ENCODE measurements at places on chromosomes 12 and 14.
A peak's percentile ranks its signal among the peaks of the same experiment; 100 is the strongest.

DNA sequence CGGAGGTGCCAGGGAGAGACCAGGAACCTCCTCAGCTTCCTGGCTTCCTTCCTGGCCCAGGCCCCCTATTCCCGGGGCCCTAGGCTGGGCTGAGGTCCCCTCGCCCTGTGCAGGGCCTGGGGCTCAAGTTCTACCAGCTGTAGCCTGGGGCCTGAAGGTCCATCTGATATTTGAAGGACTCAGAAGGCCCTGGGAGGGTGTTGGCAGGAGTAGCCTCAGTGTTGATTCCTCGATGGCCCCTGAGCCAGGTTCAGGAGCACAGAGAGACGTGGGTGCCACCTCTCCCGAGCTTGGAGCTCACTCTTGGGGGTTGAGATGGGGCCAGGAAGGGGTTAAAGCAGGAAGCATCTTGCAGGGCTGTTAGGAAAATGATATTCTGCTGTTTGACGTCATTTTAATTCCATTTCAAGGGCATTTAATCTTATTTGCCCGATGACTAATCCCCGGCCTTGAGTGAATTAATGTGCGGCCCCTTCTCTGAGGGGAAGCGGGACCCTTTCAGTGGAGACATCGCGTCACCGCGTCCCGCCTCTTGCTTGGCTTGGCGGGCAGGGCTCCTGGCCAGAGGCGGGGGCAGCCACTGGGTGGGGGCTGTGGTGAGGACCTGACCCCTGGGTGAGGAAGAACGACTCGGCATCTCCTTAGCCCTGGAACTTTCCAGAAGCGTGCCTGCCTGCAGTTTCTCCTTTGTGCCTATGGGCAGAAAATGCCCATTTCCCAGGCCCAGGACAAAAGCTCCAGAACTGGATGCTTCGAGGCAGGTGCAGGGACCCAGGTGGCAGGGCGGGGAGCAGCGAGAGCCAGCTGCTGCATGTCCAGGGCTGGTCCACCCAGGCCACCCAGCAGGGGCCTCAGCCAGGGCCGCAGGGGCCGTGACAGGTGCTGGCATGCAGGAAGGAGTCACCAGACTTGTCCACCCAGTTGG, 158.3 kb downstream of the KIF26A start:
- no peak for DNase-seq

- DNase-seq, result no peak
Observed at GRCh38 chr14:33404054-33404453, 465.4 kb downstream of the NPAS3 start.

GRCh38 chr12:91663310-91663709, 480.7 kb upstream of the DCN start:
- DNase-seq, result no peak

DNA sequence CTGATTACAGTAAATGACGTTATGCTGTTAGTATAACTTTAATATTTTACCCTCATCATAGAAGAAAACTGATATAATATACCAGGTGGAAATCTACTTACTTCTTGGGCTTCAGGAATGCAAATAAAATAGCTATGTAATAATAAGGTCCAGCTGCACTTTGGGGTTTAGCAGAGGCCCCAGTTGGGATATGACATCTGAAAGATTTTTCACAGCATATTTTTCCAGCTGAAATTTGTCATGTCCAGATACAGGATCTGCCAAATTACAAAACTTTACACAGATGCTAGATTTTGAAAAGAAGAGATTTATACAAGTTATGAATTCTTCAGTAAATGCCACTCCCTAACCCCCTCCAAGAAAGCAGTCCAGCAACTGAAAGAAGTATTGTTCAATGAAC, 29.2 kb upstream of the DCN start:
- DNase-seq, result no peak

DNA sequence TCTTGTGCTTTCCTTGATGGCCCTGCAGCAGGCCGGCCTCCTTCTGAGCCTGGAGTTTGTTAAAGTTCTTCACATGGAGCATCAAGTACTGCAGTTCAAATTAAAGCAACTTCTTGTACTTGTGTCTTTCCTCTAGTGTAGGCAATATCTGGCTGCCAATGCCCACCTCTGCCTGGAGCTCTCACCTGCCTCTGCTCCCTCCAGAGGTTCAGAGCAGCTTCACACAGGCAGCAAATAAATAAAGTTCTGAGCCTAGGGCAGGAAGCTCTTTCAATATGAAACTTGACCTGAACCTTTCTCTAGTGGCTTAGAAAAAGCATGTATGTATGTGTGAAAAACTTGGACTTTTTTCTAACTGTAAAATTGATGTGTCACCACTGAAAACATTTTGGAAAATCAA, 65.9 kb downstream of the ITPR2 start:
- no peak for DNase-seq

GRCh38 chr12:7460375-7461259, 16.7 kb upstream of the CD163L1 start:
- peak; percentile 33 for DNase-seq

DNA sequence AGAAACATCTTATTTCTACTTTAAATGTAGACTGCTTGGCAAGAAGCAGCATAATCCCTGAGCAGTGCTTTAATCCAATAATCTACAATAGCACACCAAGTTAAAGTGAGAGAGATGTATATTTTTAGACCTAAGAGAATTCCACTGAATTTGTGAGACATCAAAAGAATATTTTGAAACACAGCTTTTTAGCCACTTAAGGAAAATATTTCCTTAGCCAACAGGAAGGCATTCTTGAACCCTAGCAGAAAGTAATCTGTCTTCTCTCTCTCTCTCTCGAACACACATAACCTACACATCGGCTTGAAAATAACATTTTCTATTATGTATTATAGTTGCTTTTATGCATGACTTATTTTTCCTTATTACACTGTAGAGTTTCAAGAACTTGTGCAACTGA, 34.0 kb downstream of the KITLG start:
- DNase-seq, result no peak

- peak; percentile 25 for DNase-seq
Observed at GRCh38 chr12:22626406-22626805, 1.4 kb downstream of the ETNK1 start.

DNA sequence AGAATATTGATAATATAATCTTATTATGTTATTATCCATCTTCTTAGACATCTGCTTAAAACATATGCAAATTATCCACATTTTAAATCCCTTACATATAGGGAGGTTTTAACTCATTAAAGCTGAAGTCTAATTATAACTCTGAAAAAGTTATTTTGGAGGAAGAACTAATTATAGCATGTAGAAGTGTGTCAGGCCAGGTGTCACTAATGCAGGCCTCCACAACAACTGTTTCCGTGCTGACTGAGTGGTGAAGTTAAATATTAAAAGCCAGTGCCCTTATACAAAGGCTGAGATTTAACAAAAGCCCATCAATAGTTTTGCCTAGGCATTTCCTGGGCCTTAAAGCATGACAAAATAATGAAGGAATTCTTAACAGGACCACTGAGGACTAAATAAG, 157.4 kb downstream of the LRRK2 start:
- no peak for DNase-seq

DNA sequence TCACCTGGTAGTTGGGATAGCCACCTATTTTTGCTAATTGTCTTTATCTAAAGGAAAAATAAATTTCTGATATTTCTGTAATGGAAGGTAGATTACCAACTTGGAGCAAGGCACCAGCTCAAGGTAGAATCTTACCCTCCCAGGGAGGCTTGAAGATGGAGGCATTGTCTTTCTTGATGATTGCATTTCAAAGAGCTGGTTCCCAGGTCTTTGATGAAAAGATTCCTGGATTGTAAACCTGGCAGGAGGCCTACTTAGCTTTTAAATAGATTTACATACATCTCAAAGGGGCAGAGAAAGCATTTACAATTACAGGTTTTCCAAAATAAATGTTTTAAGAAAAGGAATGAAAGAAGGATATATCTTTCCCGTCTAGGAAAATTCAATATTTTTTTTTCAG, 729.2 kb downstream of the LRFN5 start:
- DNase-seq, result no peak

GRCh38 chr14:54348001-54348611, 48.7 kb upstream of the CDKN3 start:
- DNase-seq, result no peak

- DNase-seq, result no peak
Observed at GRCh38 chr12:105382771-105383622, 52.5 kb downstream of the C12orf75 start.

- DNase-seq, result no peak
Observed at GRCh38 chr12:21989819-21990412, 48.7 kb upstream of the ABCC9 start.

DNA sequence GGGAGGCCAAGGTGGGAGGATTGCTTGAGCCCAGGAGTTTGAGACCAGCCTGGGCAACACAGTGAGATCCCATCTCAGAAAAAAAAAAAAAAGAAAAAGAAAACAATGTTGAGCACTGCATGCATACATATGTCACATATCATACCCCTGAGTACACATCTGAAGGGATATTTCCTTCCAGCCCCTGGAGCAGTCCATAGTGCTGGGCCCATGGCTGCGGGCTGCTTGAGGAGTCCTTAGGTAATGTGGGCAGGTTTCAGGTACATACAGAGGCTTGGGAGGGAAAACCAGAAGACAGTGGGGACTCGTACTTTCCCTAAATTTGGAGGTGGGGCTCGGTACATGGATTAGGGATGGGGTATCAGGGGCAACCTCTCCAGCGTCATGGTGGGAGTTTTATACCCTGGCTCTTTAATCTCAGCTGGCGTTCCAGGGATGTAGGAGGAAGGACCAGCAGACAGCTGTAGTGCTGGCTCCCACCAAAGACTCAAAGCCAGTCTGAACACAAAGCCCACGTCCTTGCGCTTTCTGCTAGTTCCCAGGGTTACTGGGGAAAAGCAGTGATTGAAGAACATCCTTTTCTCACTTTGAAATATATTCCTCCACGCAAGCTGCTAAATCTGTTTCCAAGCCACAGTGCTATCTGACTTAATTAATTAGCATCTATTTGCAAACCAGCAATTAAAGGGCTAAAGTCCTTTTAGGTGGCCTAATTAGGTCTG, 5.2 kb downstream of the OTUB2 start:
- no peak for DNase-seq

DNA sequence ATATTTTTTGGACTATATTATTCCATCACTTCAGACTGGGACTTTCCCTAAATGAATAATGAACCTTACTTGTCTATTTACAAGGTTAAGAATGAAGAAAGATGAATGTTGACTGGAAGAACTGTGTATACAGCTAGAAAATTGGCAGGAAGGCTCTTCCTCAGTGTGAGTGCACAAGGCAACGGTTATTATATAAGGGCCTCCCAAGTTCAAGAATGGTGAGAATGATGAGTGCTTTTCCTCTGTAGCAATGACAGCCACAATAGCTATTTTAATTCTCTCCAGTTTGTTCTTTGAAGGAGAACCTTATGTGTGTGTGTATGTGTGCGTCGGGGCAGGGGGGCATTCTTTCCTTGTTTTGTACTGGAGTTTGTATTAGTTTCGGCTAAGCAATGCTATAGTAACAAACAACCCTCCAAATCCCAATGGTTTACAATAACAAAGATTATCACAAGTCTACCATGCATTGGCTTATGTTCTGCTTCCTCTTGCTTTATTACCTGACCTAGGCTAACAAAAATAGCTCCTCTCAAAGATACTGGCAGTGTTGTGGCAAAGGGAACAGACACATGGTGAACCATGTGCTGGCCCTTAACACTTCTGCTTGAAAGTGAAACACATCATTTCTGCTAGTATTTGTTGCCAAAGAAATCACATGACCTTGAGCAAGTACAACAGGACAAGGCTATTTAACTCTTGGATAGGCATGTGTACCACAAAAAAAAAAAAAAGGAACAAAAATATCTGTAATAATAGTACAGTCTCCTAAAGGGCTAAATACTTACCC, 139.5 kb downstream of the RMST start:
- DNase-seq, result no peak

GRCh38 chr14:99029916-99030305, 242.1 kb downstream of the BCL11B start:
- no peak for DNase-seq

DNA sequence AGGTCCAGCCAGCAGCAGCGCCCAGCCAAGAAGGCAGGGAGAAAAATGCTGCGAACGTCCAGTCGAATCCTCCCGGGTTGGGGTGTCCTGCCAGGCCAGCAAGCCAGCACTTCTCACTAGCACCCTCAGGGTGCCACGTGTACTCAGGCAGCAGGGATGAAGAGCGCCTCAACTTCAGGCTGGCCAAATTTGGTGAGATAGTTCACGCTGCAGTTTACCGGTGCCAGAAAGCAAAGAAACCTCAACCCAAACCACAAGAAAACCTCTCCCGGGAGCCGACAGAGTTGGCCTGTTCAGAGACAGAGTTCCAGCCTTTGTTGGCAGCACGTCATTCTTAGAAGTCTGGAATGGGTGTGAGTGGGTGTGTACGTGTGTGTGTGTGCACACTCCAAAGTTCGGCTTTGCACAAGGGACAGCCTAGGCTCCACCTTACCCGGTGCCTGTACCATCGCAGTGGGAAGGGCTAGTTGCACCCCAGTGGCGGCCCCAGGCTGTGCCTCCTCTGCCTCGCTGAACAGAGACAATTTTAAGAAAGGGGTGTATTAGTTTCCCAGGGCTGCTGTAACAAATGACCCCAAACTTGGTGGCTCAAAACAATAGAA, 42.1 kb downstream of the ELK3 start:
- DNase-seq, result no peak

DNA sequence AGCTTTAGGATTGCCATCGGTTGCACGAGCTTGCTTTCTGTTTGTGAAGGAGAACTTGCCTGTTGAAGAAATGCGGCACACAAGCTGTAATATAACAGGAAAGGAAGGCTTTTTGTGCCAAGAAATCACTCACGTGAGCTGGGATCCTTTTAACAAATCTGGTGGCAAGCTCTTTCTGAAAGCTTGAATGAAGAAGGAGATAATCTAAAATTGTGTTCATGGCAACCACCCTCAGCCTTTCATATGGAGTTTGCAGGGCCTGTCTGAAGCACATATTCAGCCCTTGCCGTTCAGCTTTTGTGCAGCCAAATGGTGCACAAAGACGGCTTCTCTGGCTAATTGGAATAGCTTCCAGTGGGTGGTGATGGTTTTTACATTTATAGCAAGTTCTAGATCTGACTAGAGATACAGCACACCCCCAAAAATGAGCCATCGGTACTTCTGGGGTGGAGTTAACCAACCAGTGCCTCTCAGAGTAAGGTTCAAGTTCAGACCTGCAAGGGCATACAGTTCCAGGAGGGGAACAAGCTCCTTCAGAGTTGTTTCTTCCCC, 107.4 kb downstream of the AEBP2 start:
- no peak for DNase-seq

GRCh38 chr14:91369628-91370445, 47.8 kb downstream of the CCDC88C start:
- DNase-seq, result no peak

- no peak for DNase-seq
Observed at GRCh38 chr14:75911883-75912282, 69.9 kb downstream of the TGFB3 start.

- no peak for DNase-seq
Observed at GRCh38 chr12:510071-510825, 50.5 kb downstream of the B4GALNT3 start.

GRCh38 chr14:95389471-95390011, 69.8 kb upstream of the CLMN start:
- DNase-seq, result no peak

GRCh38 chr12:32443491-32443890, 44.1 kb downstream of the FGD4 start:
- no peak for DNase-seq
